ENCODE measurements at places on chromosomes 6 and 20.

GRCh38 chr20:44648579-44648978 lies 2.9 kb downstream of the ADA start:
- no peak for DNase-seq

DNA sequence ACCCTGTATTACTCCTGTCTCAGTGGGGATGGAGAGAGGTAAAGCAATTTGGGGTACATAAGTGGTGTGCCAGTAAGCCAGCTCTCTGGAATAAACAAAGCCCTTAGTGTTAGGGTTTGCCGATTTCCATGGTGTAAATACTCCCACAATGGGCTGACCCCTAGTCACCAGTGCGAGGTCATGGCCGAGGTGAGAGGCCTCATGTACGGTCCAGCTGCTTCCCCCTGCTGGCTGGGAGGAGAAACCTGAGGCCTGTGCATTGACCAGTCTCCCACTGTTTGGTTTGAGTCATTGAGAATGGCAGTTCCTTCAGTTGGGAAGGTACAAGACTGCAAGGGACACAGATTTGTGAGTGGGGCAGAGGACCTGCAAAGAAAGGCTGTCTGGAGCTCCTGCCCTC lies 382.0 kb downstream of the CDH26 start:
- no peak for DNase-seq

GRCh38 chr6:150231525-150231850 lies 88.6 kb downstream of the PPP1R14C start:
- DNase-seq, result peak; percentile 52

GRCh38 chr6:139308286-139308916 lies 16.6 kb upstream of the TXLNB start:
- no peak for DNase-seq

DNA sequence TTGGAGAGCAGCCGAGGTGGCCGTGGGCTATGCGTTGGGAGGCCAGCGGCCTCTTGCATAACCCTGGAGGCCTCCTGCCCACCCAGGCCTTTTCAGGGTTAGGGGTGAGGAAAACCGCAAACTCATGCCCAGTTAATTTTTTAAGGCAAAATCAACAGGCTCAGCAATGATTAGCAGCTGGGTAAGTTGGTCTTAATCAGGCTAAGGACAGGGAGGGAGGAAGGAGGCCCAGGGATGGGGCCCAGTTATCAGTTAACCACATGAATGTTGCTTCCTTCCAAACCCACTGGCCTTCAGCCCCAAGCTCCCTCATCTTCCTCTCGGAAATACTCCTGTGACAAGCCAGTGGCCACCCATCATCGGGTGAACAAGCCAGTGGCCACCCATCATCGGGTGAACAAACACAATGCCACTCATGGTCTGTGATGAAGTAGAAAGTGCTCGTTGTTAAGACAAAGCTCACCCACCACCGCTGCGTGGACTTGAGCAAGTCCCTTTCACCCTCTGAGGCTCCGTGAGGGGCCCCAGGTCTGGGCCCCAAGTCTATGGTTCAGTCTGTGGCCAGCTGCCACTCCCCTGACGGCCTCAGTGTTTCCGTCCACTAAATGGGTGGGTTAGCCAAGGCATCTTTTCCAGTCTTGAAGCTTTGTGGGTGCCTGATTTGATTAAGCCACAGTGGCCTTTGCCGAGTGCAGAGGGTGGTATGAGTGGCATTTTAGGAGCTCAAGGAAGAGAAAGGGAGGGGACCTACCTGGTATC lies 39.4 kb downstream of the HNF4A start:
- no peak for DNase-seq

DNA sequence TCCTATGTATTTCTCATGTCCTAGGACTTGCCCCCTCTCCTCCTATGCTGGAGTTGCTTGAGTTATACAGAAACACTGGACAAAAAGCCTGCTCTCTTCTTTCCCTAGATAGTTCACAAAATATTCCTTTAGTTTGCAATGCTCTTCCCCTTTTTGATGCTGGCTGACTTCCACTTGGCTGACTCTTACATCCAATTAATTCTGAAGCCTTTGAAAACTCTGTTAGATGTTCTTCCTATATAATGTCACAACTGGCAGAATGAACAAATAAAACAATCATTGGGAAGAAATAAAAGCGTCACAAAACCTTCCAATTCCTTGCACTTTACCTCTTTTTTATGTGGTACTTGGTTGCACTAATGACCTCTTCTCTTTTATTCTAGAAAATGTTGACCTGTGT lies 253.8 kb upstream of the CITED2 start:
- DNase-seq, result no peak

DNA sequence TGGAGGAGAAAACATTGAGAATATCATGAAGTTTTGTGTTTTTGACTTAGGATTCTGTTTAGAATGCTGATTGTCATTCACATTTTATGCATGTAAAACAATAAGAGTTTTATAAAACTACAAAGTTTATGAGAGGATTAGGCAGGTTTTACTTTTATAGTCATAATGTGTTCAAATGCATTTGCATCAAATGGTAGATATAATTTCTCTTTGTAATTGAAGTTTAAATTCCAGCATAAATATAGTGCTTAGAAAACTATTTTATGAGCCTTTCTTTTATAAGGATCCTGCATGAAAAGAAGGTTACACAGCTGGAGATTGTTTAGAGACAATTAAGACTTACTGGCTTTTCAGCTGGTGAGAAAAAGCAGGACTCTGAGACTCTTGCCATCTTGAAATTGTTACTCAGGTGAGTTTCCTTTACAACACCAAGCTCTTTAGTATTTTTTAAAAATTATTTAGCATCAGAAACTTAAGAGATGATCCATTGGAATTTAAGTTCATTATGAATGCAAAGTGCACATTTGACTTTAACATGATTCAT lies 157.1 kb upstream of the MAN1A1 start:
- no peak for DNase-seq

- DNase-seq, result no peak
Measured at GRCh38 chr6:129447198-129447565, 262.8 kb downstream of the ARHGAP18 start.

- no peak for DNase-seq
Measured at GRCh38 chr20:33864324-33864963, 53.3 kb downstream of the CHMP4B start.

GRCh38 chr6:85756982-85757381 lies 114.3 kb upstream of the SYNCRIP start:
- peak; percentile 26 for DNase-seq

DNA sequence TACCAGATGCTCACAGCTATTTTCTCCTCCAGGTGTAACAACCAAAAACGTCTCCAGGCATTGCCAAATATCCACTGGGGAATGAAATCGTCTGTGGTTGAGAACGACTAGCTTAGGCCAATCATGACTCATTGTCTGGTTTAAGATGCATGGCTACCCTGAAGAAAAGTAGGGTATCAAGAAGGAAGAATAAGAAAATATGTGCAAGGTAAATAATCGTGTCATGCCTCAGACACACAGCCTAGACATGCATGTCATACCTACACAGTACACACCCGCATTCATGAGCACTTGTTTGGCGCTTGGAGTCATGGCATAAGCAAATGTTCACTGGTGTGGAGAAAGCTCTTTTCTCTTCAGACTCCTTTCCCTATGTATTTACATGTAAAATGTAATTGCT lies 745.7 kb downstream of the MAFB start:
- DNase-seq, result no peak

DNA sequence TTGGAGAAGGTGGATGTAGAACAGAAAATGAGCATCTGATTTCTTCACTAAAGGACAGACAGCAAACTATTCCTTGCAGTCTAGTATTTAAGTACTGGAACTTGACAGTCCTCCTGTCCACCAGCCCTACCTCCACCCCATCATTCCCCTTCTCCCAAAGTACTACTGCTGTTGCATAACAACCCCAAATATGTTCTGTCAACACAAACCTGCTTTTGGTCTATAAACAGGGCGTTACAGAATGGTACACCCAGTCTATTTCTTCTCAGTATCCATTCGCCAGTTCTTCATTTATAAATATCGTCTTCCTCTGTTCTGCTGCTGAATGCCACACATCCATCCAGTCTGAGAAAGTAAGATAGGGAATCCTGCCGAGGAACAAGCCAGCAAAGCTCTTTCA lies 27.7 kb upstream of the SLC22A1 start:
- DNase-seq, result no peak

DNA sequence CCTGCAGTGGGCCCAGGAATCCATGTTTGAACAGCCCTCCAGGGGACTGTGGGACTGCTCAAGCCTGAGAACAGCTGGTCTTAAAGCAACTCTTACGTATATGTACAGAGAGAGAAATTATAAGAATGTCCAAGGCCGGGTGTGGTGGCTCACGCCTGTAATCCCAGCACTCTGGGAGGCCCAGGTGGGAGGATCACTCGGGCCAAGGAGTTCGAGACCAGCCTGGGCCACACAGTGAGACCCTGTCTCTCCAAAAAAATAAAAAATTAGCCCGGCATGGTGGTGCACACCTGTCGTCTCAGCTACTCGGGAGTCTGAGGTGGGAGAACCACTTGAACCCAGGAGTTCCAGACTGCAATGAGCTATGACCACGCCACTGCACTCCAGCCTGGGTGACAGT lies 134.0 kb downstream of the DTNBP1 start:
- no peak for DNase-seq

GRCh38 chr20:36741072-36741471 lies 4.8 kb downstream of the NDRG3 start:
- DNase-seq, result no peak

- no peak for DNase-seq
Measured at GRCh38 chr6:13116155-13116554, 212.2 kb downstream of the TBC1D7 start.
